ENCODE measurements at places on chromosomes 6 and 20.

DNA sequence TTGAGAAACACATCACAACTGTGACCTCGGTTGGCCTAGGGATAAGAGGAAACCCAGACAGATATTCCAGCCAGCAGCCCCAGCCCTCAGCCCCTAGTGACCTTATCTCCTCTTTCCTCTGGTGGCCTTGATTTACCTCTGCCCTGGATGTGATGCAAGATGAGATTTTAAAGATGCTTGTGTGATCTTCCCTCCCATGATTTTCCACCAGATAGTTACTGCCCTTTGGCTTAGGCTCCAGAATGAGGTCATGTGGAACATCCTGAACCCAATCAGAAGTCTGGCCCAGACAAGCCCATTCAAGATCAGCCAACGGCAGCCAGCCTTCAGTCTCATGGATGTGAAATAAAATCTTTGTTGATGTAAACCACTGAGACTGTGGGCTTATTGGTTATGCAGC is 104.0 kb downstream of the BANF2 start:
- no peak for DNase-seq

GRCh38 chr20:15336536-15336935 is 999.1 kb upstream of the FLRT3 start:
- no peak for DNase-seq

GRCh38 chr6:162681447-162681846 is 46.1 kb downstream of the PRKN start:
- DNase-seq = no peak

DNA sequence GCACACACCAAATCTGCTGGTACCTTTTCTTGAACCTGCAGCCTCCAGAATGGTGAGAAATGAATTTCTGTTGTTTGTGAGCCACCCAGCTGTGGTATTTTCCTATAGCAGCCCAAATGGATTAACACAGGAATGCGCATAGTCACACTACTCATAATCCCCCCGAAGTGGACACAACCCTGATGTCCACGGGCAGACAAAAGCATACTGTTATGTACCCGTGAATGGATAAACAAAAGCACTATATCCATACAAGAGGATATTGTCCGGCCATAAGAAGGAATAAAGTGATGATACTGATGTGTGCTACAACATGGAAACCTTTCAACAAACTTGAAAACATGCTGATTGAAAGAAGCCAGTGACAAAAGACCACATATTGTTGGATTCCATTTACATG is 25.1 kb upstream of the RPP40 start:
- DNase-seq = no peak

DNA sequence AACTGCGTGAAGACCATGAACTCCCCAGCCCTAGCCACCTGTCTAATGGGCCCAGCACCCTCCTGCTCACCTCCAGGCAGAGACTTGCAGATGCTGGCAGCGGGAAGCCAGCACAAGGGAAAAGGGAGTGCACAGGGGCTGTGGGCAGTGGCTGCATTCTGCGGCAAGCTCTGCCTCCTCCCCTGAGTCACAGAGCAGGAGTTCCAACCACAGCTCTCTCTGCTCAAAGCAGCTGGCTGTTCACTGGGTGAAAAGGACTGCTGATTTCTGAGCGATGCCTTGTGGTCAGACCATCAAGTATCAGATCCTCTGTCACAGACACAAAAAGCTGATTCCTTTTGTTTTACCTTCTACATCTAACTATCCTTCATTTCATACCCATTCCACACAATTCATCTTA is 10.5 kb downstream of the NKX2-2 start:
- DNase-seq = no peak

All from cerebellar nuclear complex (tissue), 1 donor.